CD4-positive, alpha-beta T cell treated with Interleukin-17A for 4 hours (primary cell): ENCODE measurements at places on chromosomes 2 and 18.

DNA sequence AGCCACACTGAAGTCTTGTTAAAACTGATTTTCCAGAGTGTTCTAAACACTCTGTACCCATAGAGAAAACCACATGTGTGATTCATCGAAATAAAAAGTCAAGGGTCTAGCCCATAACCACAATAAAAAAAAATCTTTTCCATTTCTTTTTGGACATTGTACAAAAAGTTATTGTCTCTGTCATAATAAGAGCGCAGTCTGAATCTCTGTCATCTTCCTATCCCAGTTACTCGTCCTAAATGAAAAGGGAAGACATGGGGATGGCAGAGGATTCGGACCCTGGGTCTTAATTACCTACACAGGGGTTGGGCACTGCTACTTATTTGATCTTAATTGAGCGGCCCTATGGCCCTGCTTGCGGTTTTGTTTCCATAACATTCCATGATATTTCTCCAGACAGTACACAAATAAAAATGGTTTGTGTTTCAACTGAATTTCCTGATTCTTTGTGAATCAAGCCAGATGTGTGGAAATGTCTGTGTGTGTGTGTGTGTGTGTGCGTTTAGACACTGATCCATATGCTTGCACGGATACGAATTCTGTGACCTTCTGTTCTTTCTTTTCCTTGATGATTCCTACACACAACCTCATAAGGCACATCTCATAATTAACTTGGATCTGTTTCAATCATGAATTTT lies 133.4 kb upstream of the SPATS2L start:
- no peak for DNase-seq

GRCh38 chr2:11955884-11956291 lies 209.5 kb downstream of the LPIN1 start:
- no peak for DNase-seq

DNA sequence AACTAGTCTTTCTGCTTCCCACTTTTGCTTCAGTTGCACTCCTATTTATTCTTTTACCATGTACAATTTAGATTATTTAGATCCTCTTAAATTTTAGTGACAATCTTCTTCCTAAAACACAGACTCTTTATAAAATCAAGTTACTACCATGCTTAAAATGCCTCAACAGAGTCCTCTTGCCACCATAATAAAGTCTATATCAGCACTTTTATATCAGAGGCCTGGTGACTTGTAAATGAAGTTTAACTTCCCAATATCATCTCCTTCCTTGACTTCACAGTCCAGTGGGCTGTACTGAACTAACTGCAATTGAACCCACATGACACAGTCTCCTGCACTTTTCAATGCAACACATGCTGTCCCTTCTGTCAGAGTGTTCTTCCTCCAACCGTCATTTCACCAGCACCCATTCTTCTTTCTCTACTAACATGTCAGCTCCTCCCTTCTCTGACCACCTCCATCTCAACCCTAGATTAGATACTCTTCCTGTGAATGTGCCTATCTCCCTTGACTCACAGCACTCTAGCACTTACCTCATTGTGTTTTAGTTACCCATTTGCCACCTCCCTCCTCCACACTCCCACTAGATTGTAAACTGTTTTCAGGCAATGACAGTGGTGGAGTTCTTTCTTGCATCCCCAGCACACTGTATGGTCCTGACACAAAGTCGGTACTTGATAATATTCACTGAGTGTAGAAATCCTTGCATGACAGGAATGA lies 414.9 kb downstream of the SATB2 start:
- no peak for DNase-seq

GRCh38 chr2:143668234-143668633 lies 539.0 kb downstream of the ARHGAP15 start:
- DNase-seq = no peak

- DNase-seq = no peak
Observed at GRCh38 chr2:77995161-77995560, 473.0 kb upstream of the LRRTM4 start.

GRCh38 chr2:105184420-105184819 lies 57.1 kb upstream of the GPR45 start:
- no peak for DNase-seq

GRCh38 chr2:168999668-169000213 lies 31.4 kb downstream of the ABCB11 start:
- no peak for DNase-seq

DNA sequence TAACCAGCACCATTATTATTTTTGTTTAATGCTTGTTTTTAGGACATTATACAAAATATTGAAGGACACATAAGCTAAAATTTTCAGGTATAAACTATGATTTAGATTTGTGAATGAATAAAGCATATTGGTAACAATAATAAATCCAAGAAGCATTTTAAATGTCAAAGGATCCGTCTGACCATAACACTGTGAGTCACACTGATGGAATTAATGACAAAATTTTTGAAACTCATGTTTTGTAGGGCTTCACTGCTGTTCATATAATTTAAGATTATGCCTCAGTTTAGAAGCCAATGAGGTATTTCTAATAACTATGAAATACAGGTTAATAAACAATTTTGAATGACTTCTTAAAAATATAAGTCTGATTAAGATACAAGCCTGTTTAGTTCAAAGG lies 124.6 kb downstream of the TMEFF2 start:
- no peak for DNase-seq

DNA sequence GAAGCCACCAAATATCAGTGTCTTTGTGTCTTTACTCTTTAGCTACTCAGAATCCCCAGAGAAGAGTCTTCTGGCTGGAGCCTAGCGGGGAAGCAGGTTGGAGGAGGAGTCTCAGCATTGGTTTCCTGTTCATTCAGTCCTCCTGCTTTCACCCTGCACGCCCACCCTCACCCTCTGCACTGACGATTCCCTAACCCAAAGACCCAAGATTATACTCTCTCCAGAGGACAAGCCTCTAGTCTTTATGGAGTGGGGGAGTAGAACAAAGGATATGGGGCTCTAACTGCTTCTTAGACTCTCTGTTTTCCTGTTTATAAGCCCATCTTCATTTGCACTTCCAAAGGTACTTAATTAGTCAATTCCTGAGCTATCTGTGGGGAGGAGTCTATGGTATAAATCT lies 338.8 kb downstream of the AGPS start:
- no peak for DNase-seq

DNA sequence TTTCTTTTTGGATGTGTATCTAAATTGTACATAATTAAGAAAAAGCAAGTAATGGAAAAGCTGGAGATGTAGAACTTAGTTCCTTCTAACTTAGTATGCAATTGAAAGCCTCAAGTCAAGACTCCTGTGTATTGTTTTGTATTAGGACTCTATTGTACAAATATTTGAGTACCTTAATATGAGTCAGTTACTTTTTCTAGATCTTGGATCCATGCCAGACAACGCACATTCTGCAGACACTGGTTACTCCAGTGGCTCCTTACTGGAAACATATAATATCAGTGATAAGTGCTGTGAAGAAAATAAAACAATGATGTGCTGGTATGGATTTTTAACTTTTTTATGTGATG lies 1.5 kb downstream of the SLC39A10 start:
- DNase-seq = peak; percentile 36

DNA sequence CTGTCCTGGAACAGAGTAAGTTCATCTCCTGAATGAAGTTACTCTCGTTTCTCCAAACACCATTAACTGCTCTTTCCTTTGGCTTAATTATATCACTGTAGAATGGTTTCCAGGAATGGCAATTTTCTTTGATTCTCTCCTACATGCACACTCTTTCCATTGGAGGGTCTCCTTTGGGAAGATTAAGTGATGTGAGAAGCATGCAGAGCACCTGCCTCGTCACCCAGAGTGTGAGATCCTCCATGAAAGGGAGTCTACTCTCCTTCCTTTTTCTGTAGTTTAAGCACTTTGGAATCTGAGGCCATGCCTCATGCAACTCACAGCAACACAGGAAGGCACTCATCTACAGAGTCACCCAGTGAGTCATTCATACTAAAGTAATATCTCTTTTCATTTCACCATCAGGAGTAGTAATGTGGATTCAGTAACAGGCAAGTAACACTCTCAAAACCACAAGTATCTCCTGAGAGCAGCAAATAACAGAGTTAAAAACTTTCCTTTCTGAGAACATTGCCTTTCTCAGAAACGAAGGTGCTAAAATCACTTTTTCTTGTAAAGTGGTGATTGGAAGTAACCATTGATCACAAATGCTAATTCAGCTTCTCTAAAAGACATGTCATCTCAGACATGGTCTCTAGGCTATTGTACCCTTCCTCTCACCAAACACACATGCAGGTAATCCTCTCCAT lies 52.8 kb upstream of the IL1RL1 start:
- peak; percentile 24 for DNase-seq

- DNase-seq = no peak
Observed at GRCh38 chr2:136060416-136060815, 57.5 kb downstream of the CXCR4 start.

DNA sequence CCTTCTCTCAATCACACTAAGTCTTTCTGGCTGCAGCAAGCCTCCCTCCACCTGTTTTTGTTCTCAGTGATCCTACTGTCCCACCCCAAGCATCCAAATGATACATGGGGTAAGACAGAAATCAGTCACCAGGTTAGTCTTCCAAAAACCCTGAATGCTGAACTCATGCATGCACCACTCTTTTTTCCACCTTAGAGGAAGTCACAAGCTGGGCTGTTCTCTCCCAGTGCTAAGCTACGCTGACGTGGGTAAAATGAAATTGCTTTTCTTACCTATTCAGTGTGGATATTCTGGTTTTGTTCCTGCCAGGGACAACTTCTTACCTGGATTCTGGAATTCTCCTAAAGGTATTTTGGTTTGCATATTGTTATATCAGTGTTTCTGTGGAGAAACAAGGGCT lies 54.2 kb downstream of the LANCL1 start:
- no peak for DNase-seq

DNA sequence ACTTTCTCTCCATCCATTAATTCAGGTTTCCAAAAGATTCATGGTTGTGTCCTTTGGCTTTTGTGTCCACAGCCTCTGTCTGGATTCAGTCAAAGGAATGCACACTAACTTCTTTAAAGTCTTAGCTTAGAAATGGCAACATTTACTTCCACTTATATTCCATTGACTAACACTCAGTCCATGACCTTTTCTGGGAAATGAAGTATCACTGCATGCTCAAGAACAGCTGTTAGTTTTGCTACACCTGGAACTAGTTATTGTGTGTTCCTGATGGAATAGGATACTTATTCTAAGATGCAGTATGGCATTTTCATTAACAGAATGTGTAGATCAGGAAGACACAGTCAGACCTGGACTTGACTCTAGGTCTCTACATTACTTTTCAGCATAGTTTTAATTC lies 88.8 kb downstream of the KYNU start:
- DNase-seq = no peak

DNA sequence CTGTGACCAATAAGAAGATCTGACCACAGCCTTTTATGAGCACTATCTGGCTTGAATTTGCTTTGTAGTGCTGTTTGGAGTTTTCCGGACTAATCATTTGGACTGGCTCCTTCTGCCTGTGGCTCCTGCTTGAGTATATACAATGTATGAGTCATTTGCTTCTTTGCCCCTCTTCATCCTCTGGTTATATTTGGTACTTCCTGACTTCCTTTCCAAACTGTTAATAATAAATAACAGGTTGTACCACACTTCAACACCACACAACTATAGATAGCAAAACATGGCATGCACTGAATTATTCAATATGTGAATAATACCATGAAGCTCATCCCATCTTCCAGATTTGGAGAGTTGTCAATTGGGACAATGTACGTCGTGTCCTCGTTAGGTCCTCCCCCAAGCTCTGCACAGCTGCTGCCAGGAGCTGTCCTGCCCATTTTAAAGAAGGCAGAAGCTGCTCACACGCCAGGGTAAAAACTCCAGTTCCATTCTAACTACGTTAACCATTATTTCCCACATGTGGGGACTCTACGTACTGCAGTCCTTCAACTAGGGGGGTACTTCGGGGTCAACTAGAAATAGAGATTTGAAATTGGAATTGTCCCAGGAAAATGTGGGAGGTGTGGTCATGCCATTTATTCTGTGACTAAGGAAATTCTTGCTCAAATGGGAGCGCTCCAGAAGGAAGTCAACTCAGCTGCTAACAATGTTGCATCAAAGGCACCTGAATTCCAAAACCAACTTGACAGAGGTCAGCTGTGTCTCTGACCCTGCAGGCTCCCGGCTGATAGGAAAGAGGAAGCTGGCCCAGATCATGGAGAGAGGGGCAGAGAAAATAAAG lies 38.1 kb downstream of the ST8SIA5 start:
- DNase-seq = no peak

DNA sequence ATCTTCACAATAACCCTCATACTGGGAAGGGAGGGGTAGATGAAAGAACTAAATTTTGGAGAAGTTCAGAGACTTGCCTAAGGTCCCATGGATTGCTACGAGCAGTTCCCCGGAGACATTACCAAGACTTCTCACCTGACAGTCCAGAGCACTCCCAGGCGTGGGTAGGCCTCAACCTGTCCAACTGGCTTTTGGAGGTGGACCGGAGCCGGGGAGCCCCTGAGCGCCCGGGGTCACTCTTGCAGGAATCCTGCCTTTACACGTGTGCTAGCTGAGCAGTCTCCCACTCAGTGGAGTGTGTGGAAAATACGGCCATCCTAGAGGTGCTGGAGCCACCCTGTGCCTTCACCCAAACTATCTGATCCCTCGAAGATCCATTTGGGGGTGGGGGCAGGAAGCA lies 8.0 kb downstream of the POMC start:
- DNase-seq = no peak

GRCh38 chr2:225226441-225226840 lies 173.1 kb upstream of the NYAP2 start:
- DNase-seq = no peak

DNA sequence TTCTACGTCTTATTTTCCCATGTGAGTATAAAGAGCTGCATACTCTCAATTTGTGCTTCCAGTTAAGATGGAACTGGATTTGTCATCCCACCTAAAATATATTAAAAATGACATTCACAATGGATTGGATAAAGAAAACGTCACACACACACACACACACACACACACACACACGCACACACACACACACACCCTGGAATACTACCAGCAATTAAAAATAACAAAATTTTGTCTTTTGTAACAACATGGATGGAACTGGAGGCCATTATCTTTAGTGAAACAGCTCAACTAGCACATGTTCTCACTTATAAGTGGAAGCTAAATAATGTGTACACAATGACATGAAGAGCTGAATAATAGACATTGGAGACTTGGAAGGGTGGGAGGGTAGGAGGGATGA lies 3.8 kb upstream of the QPCT start:
- DNase-seq = no peak

- DNase-seq = no peak
Observed at GRCh38 chr2:63639344-63639743, 50.6 kb downstream of the MDH1 start.

DNA sequence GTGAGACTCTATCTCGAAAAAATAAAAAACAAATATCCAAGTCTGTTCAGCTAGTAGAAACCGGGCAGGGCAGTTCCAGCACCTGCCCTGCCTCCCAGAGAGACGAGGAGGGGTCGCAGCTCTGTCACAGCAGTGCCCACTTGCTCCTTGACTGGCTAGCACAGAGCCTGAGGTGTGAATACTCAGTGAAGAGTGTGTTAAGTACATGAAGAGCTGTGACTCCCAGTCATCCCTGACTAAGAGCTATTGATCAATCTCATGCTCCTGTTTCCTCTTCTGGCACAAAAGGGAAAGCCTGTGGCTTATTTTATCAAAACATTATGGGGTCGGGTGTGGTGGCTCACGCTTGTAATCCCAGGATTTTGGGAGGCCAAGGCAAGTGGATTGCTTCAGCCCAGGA lies 83.0 kb upstream of the FZD7 start:
- DNase-seq = no peak
